ENCODE measurements at places on chromosomes 1 and 21.
A peak's percentile ranks its signal among the peaks of the same experiment; 100 is the strongest.

- DNase-seq: no peak
These were observed 11.4 kb downstream of the SZRD1 start for GRCh38 chr1:16378443-16378842.

DNA sequence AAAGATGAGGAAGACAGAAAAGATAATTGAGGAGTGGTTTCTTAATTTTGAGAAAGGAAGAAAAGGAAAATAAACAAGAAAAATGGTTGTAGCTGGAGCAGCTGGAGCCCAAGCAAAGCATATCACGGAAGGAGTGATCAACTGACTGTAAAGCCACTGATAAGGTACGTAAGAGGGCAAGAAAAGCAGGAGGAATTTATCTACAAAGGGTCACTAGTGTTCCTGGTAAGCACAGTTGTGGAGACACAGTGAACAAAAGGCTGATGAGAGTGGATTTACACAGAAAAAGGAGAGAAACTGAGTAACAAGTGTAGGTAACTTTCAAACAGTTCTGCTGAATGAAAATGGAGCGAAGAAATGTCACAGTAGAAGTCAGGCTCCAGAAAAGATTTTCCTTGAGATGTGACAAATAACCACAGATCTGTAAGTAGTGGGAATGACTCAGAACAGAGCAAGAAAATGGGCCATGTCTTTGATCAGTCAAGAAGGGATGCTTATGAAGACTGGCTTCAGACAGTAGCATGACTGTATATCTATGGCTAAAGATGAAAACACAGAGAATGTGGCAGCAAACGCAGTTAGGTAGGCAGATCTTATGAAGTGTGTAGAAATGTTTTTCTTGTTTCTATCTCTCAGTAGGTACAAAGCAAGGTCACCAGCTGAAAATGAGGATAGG, 45.6 kb upstream of the RBM34 start:
- no peak for DNase-seq

GRCh38 chr21:41966872-41967621, 13.2 kb upstream of the C2CD2 start:
- DNase-seq: no peak

- no peak for DNase-seq
These were observed 931.4 kb upstream of the ADGRL2 start for GRCh38 chr1:80869299-80869698.

DNA sequence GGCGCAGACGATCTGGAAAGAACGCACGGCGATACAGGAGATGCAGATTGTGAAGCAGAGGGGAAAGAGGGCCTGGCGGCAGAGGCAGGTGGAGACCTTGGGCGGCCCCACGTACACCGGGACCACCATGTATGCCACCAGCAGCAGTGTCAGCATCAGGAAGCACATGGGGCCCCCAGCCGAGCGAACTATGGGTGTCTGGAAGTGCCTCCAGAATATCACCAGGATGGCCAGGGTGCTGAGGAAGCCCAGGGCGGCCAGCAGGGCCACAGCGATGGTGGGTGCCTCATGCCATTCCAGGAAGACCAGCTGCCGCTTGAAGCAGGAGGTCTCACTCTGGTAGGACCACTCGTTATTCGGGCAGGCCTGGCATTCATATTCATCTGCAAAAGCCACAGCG, 19.3 kb downstream of the TAS1R2 start:
- DNase-seq: no peak

DNA sequence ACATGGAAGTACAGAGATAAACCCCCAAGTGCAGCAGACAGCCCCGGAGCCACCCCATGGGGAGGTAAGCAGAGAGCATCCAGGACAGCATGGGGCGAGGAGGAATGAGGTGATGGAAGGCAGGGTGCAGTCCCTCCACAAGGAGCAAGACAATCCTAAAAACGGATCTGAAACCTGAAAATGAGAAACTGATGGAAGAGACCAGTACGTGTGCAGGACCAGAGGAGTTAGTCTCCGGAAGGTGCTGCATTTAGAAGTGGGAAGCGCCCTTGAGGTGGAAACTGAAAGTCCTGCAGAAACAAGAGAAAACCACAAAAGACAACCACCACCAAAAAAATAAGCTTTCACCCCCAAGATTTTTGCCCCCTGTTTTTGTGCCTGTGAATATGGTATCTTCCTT, 17.4 kb upstream of the DDOST start:
- no peak for DNase-seq

- DNase-seq: no peak
These were observed 18.3 kb upstream of the MAP10 start for GRCh38 chr1:232786845-232787455.

- no peak for DNase-seq
These were observed 2.0 kb downstream of the GRHL3 start for GRCh38 chr1:24321126-24321525.

DNA sequence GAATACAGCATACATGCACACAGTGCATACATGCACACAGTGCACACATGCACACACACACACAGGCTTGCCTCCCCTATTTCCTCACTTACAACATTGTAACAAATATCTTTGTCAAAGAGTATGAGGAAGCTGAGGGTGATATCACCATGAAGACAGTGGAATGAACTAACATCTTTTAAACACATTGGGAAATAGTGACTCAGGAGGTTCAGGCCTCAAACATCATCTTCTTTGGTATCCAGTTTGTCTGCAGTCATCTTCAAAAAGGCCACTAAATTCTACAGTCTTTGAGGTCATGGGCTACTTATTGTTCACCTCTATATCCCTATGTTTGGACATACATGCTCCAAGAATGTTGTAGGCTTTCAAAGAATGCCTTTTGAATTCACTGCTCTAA, 2.1 kb upstream of the LCE2B start:
- DNase-seq: no peak

DNA sequence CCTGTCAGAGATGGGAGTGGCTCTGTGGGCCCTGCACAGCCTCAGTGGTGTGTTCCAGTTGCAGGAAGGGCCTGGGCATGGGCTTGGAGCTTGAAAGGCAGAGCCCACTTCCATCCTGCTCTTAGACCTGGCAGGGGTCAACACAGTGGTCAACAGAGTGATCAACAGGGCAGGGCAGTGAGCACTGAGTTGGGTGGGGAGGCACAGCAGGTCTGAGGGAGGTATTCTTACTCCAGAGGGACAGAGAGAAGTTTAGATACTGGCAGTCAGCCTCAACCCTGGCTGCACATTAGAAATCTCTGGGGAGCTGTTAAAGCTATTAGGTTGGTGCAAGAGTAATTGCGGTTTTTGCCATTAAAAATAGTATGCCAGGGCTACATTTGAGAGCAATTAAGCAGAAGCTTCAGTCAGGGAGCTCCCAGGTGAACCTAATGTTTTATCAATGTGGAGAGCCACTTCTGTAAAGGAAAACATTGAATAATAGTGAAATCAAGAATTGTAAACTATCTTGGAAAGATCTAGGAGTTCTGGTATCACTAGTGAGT, 37.7 kb downstream of the SH3BGR start:
- no peak for DNase-seq

GRCh38 chr1:66685265-66685664, 67.0 kb upstream of the DYNLT5 start:
- no peak for DNase-seq

DNA sequence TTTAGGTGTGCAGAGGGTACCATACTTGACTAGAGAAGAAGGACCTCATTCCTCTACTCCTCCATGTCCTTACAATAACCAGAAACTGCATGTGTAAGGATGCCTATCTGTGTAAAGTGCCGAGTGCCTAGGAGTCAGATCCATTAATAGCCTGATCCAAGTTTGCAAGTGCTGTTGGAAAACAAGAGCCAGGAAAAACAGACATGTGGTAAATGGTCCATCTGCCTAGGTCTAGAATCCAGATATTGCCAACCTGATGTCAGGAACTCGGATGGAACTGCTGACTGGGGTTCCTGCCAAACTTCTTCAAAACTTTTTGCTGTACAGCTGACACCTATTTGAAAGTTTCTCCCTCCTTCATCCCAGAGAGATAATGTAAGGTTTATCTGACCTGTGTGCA, 239.4 kb upstream of the CAMK1G start:
- no peak for DNase-seq

DNA sequence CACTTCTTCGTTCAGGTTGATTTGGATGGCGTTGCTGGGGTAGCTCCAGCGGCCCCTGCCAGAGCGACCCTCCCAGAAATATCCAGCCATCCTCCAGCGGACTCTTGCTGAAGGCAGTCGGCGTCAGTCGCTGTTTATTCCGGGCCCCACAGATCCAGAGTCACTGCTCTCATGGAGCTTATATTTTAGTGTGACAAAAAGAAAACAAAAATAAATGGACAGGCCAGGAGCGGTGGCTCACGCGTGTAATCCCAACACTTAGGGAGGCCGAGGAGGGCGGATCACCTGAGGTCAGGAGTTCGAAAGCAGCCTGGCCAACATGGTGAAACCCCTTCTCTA, 791 bp upstream of the CFAP298 start:
- no peak for DNase-seq

DNA sequence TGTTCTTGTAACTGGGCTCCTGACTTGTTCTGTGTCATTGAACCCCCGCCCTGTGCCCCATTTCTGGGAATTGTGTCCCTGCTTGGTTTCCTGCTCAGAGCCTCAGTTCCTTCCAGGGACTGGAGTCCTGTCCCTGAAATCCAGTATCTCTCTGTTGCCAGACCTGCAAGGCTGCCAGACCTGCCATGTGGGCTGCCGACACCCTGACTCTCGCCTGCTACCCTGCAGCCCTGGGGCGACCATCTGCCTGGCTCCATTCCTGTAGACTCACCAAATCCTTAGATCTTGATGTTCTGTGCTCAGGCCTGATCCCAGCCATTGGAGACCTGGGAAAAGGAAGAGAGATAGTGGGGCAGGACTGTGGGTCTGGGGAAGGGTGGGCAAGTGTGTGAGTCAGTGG, 383.3 kb upstream of the PROX1 start:
- no peak for DNase-seq

DNA sequence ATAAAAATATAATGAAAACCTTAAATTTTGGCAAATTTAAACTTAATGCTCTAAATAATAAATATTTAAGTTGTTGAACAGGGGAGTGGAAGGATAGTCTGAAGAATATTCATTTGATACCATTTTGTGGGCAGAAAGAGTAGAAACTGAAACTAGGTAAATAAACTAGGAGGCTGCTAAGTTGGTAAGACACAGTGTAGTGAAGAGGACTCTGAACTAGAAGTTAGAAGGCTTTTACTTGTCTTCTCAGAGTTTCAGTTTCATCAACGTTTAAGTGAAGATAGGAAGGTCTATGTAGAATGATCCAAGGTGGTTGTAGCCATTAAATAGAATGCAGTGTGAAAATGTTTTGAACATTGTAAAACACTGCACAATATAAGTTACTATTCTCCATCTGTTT, 516.9 kb downstream of the AMY1C start:
- DNase-seq: no peak

GRCh38 chr1:150132372-150132771, 17.3 kb upstream of the PLEKHO1 start:
- no peak for DNase-seq

GRCh38 chr1:161048949-161049722, 3.4 kb upstream of the USF1 start:
- no peak for DNase-seq

DNA sequence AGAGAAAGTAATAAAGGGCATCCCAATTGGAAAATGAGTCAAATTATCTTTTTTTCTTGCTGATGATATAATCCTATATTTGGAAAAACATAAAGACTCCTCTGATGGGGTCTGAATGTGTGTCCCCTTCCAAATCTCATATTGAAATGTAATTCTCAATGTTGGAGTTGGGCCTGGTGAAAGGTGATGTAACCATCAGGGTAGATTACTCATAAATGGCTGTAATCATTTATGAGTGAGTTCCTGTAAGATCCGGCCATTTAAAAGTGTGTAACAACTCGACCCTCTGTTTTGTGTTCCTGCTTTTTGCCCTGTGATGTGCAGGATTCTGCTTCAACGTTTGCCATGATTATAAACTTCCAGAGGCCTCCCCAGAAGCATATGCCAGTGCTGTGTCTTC, 44.3 kb upstream of the MAP1LC3C start:
- DNase-seq: no peak

- no peak for DNase-seq
These were observed 264 bp downstream of the FCRL3 start for GRCh38 chr1:157700305-157700704.

DNA sequence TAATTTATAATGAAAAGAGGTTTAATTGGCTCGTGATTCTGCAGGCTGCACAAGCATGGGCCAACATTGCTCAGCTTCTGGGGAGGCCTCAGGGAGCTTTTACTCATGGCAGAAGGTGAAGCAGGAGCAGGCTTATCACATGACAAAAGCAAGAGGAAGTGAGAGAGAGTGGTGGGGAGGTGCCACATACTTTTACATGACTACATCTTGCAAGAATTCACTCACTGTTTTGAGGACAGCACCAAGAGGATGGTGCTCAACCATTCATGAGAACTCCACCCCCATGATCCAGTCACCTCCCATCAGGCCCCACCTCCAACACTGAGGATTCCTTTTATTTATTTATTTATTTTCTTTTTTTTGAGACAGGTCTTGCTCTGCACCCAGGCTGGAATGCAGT, 5.5 kb upstream of the PLEKHM2 start:
- no peak for DNase-seq

GRCh38 chr21:26769613-26770188, 75.5 kb downstream of the ADAMTS1 start:
- peak; percentile 17 for DNase-seq

GRCh38 chr21:32666258-32666657, 54.1 kb upstream of the CFAP298 start:
- DNase-seq: no peak

DNA sequence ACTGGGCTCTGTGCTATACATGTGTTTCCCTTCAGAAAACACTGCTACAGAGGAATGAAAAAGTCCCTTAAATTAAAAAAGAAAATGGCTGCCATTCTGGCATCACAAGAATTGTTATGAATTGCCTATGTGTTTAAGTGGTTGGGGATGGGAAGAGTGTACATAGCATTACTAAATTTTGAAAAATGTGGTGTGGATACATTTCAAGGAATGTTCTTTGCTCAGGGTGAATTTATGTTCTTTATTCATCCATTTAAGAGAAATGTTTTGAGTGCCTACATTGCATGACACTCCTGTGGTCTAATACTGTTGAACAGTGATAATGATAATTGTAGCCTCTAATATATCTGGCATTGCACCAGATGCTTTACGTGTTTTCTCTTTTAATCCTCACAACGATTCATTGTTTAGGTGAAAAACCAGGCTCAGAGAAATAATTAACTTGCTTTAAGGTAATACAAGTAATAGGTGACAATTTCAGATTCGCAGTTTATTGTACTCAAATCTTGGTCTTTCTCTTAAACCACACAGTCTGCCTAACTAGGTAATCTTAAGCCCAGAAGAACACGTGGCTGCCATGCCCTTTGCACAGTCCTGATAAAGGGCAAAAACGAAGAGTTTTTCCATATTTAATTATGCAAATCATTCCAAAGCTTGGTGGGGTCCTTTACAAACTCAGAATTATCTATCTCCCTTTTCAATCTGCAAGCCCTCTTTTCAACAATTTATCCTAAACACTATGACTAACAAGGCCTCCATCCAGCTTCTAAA, 31.5 kb downstream of the DPT start:
- DNase-seq: no peak

All from HAP-1 (cell line).